ENCODE measurements at places on chromosomes 1 and 21. TPM values are rescaled to one million over a fixed set of nuclear protein-coding genes. Genes with fewer than 3 reads are reported as not detected.

DNA sequence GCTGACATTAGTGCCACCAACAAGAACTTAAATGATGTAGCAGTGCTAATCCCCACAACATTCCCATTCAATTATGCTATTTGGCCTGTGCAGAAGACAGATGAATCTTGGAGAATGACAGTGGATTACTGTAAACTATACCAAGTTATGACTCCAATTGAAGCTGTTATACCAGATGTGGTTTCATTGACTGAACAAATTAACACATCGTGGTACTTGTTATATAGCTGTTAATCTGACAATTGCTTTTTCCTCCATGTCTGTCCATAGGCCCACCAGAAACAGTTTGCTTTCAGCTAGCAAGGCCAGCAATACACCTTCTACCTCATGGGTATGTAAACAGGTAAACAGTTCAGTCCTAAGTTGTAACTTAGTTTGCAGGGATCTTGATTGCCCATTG lies 101.1 kb downstream of the S1PR1 start:
- no peaks in the 10 kb centered on the region for H3K27me3 ChIP-seq
- no peak for DNase-seq
- no peaks in the 10 kb centered on the region for H3K4me1 ChIP-seq
- no peaks in the 10 kb centered on the region for H3K36me3 ChIP-seq
- no peak overlapping the region for H3K4me3 ChIP-seq

GRCh38 chr1:171872430-171872829 lies 31.1 kb downstream of the DNM3 start:
- no peaks in the 10 kb centered on the region for H3K36me3 ChIP-seq
- DNase-seq, result no peak
- no peak overlapping the region for H3K27ac ChIP-seq
- H3K4me1 ChIP-seq, result peaks cover 15% of the 10 kb centered on the region

DNA sequence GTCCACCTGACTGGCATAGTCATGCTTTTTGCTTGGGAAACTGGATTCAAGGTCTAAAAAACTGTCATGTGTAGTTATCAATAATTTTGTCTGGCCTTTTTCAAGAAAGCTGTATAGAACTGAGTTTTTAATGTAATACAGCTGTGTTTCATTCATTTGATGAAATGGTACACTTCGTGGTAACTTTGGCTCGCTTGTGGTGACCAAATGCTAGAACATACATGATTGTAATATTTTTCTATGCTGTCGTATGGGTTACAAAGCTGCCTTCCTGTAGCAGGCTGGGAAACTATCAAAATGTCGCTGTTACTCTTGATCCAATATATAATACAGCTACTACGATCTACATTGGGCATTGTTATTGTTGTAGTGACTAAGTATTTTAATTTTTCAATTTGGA lies 2.1 kb downstream of the LRRC42 start:
- no peaks in the 10 kb centered on the region for H3K27me3 ChIP-seq
- no peak overlapping the region for H3K27ac ChIP-seq
- no peak for DNase-seq
- H3K4me3 ChIP-seq, result no peak overlapping the region
- peaks cover 36% of the 10 kb centered on the region for H3K4me1 ChIP-seq
- peaks cover 15% of the 10 kb centered on the region for H3K36me3 ChIP-seq

Gene CFHR4
- not detected for total RNA-seq

DNA sequence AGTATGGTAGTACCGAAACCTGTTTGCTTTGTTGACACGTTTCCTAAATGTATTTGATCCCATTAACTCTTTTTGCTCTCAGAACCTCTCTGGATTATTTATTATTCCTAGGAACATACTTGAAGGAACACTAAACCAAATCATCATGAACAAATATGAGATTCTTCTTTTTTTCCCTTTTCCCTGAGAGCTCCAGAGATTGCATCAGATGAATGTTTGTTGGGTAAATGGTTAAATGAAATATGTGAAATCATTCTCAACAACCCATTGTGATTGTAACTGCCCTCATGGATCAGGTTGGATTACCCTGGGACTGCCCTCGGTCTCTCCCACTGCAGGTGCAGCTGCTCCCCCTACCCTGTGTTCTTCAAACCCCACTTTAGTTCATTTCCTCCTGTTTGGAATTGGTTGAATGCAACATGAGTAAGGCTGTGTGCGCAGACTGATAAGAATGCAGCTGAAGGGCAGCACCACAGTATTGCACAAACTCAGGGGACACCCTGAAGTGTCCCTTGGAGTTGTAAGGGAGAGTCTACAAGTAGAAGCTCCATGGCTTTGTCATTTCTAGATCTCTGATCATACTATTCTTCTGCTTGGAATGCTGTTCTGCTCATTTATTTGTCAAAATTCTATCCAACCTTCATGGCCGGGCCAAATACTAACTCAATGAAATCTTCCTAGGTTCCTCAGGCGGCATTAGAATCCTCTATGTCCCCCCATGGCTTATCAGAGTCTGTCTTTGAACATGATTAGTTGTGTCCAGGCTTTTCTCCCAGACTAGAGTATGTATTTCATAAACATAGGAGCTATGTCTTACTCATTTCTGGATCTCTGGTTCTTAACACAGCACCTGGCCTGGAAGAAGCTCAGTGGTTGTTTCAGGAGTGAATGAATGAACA lies 47.1 kb upstream of the NEK2 start:
- no peak overlapping the region for H3K4me3 ChIP-seq
- no peaks in the 10 kb centered on the region for H3K4me1 ChIP-seq
- no peaks in the 10 kb centered on the region for H3K36me3 ChIP-seq

DNA sequence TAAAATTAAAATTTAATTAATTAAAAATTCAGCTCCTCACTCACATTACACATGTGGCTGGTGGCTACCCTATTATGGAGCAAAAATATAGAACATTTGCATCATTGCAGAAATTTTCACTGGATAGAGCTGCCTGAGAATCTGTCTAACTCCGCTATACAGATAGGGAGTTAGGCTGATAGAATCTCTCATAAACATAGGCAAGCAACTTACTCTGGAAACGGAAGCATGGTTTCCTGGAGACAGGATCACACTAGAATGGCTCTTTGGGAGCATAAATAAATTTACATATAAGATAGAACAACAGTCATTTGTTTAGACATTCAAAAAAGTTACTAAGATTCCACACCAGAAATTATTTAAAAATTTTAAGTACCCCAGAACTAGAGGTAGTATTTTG lies 12.2 kb upstream of the LAMC2 start:
- no peak overlapping the region for H3K27ac ChIP-seq
- no peaks in the 10 kb centered on the region for H3K36me3 ChIP-seq
- H3K27me3 ChIP-seq, result no peaks in the 10 kb centered on the region
- no peak for DNase-seq

DNA sequence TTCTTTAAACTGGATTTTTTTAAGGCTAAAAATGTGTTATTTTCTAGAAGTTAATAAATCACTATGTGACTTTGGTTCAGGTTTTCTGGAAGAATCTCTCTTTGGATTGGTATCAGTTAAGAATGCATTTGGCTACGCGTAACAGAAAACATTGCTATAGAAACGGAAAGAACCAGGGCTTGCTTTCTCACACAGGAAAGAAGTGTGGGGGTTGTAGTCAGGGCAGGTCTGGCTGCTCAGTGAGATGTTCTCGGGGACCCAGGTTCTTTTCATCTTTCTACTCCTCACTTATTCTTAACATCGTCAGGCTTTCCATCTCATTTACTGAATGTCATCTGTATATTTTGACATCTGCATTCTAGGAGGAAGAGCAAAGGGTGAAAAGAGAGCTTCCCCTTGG lies 191.4 kb downstream of the ZBTB18 start:
- H3K27me3 ChIP-seq, result no peaks in the 10 kb centered on the region
- no peaks in the 10 kb centered on the region for H3K4me1 ChIP-seq
- DNase-seq, result no peak
- no peak overlapping the region for H3K4me3 ChIP-seq
- no peaks in the 10 kb centered on the region for H3K36me3 ChIP-seq

Gene ADORA3
- total RNA-seq, result 2.3 TPM

DNA sequence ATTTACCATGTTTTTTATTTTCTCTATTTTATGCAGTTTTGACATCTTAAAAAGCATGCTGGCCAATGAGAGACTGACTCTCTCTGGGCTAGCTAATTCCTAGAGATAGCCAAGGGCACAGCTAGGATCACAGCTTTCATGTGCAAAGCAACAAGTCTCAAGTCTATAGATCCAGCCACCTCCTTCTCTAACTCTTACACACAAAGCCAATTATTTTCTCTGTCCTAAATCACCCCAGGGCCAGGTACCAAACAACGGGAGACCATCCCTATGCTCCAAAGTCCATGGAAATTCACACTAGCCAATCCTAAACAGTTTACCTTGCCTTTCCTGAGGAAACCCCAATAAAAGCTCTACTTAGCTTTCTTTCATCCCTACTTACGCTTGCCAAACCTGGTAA lies 38.0 kb downstream of the ARHGAP29 start:
- no peak for DNase-seq
- peaks cover 44% of the 10 kb centered on the region for H3K36me3 ChIP-seq
- H3K4me1 ChIP-seq, result no peaks in the 10 kb centered on the region
- no peak overlapping the region for H3K27ac ChIP-seq
- H3K27me3 ChIP-seq, result no peaks in the 10 kb centered on the region
- H3K4me3 ChIP-seq, result no peak overlapping the region

Gene DEGS1
- total RNA-seq, result 138 TPM

Gene CDCA8
- total RNA-seq, result 1.1 TPM

GRCh38 chr1:65564493-65564892 lies 144.0 kb downstream of the LEPR start:
- no peak overlapping the region for H3K4me3 ChIP-seq
- H3K27ac ChIP-seq, result no peak overlapping the region
- H3K27me3 ChIP-seq, result no peaks in the 10 kb centered on the region
- no peak for DNase-seq
- no peaks in the 10 kb centered on the region for H3K4me1 ChIP-seq
- H3K36me3 ChIP-seq, result no peaks in the 10 kb centered on the region

Gene LIN9
- total RNA-seq, result 2.4 TPM

- H3K36me3 ChIP-seq, result no peaks in the 10 kb centered on the region
- no peak overlapping the region for H3K27ac ChIP-seq
- H3K4me1 ChIP-seq, result peaks cover 7% of the 10 kb centered on the region
- DNase-seq, result no peak
- peak overlapping the region; percentile 37 for H3K4me3 ChIP-seq
- H3K27me3 ChIP-seq, result no peaks in the 10 kb centered on the region
Measured at GRCh38 chr1:185046668-185047067, 1.3 kb downstream of the RNF2 start.

Gene KCNA3
- total RNA-seq, result 3.2 TPM

DNA sequence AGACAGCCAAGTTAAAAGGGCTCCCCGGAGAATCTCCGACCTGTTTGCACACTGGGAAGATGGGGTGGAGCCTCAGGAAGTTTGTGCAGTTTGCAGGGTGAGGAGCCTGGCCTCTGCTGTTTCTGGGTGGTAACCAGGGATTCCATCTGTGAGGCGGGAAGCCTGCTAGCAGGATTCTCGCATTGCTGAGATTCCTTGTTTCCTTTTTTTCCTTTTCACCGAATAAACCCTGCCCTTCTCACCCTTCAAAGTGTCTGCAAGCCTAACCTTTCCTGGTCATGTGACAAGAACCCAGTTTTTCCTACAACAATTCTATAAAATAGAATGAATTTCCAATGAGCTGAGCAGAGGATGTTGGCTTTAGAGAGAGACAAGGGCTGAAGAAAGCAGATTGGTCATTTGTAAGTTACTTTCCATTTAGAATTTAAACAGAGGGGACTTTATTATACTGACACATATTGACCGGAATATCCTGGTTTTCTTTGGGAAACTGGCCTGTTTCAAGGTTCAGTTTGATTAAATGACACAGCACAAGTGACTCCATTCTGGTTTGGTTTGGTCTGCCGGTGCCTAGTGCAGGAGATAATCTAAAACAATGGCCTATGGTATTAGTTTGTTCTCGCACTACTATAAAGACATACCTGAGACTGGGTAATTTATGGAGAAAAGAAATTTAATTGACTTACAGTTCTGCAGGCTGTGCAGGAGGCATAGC lies 48.7 kb upstream of the DNAH14 start:
- DNase-seq, result no peak
- peaks cover 3% of the 10 kb centered on the region for H3K4me1 ChIP-seq
- no peaks in the 10 kb centered on the region for H3K36me3 ChIP-seq
- no peak overlapping the region for H3K4me3 ChIP-seq

Gene OR2M3
- not detected for total RNA-seq

DNA sequence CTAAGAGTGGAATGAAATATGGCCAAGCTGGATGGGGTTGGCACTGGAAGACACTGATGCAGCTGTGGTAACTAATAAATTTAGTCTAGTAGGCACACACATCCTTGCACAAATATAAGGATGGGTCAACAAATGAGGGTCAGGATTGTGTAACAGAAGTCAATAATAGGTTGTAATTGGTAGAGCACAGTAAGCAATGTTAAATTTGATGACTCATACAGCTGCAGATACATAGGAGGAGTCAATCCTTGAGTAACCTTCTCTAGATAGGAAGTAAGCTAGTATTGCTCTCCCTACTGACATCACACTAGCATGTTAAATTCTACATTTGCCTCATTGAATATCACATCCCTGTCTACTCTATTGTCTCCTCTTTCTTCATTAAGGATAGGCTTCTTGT lies 332.1 kb downstream of the PTPRC start:
- no peak overlapping the region for H3K27ac ChIP-seq
- H3K4me3 ChIP-seq, result no peak overlapping the region
- no peaks in the 10 kb centered on the region for H3K4me1 ChIP-seq
- no peak for DNase-seq
- no peaks in the 10 kb centered on the region for H3K36me3 ChIP-seq

GRCh38 chr1:57949168-57949567 lies 525.3 kb upstream of the DAB1 start:
- no peak overlapping the region for H3K27ac ChIP-seq
- H3K27me3 ChIP-seq, result no peaks in the 10 kb centered on the region
- DNase-seq, result no peak
- no peaks in the 10 kb centered on the region for H3K36me3 ChIP-seq

- peak overlapping the region; percentile 99 for H3K27ac ChIP-seq
- H3K4me1 ChIP-seq, result peaks cover 46% of the 10 kb centered on the region
- no peak overlapping the region for H3K4me3 ChIP-seq
- no peaks in the 10 kb centered on the region for H3K36me3 ChIP-seq
- H3K27me3 ChIP-seq, result no peaks in the 10 kb centered on the region
- DNase-seq, result peak; percentile 93
Measured at GRCh38 chr1:12621346-12622335, 3.6 kb upstream of the DHRS3 start.

Gene CHIA
- not detected for total RNA-seq

- H3K27me3 ChIP-seq, result no peaks in the 10 kb centered on the region
- H3K36me3 ChIP-seq, result no peaks in the 10 kb centered on the region
- H3K27ac ChIP-seq, result no peak overlapping the region
- no peak for DNase-seq
- no peaks in the 10 kb centered on the region for H3K4me1 ChIP-seq
Measured at GRCh38 chr1:29574871-29575270, 338.5 kb downstream of the PTPRU start.

- no peak overlapping the region for H3K4me3 ChIP-seq
- no peak overlapping the region for H3K27ac ChIP-seq
- no peak for DNase-seq
- H3K27me3 ChIP-seq, result no peaks in the 10 kb centered on the region
- no peaks in the 10 kb centered on the region for H3K4me1 ChIP-seq
Measured at GRCh38 chr1:19220991-19221390, 10.9 kb upstream of the UBR4 start.

- no peak for DNase-seq
- H3K27ac ChIP-seq, result no peak overlapping the region
- no peaks in the 10 kb centered on the region for H3K36me3 ChIP-seq
- no peaks in the 10 kb centered on the region for H3K27me3 ChIP-seq
- no peak overlapping the region for H3K4me3 ChIP-seq
- H3K4me1 ChIP-seq, result no peaks in the 10 kb centered on the region
Measured at GRCh38 chr1:208280681-208281450, 36.7 kb upstream of the PLXNA2 start.

- no peaks in the 10 kb centered on the region for H3K36me3 ChIP-seq
- H3K4me3 ChIP-seq, result no peak overlapping the region
- no peak overlapping the region for H3K27ac ChIP-seq
- no peak for DNase-seq
Measured at GRCh38 chr1:53127546-53127945, 14.9 kb downstream of the SLC1A7 start.

Gene SLC45A3
- total RNA-seq, result 1.7 TPM

Gene DMRTA2
- not detected for total RNA-seq

Gene RNU1-4
- total RNA-seq, result under 0.01 TPM

All from thyroid gland (tissue), 4 donors.